ENCODE measurements at places on chromosomes 7 and 10. TPM values are rescaled to one million over a fixed set of nuclear protein-coding genes. Genes with fewer than 3 reads are reported as not detected.

DNA sequence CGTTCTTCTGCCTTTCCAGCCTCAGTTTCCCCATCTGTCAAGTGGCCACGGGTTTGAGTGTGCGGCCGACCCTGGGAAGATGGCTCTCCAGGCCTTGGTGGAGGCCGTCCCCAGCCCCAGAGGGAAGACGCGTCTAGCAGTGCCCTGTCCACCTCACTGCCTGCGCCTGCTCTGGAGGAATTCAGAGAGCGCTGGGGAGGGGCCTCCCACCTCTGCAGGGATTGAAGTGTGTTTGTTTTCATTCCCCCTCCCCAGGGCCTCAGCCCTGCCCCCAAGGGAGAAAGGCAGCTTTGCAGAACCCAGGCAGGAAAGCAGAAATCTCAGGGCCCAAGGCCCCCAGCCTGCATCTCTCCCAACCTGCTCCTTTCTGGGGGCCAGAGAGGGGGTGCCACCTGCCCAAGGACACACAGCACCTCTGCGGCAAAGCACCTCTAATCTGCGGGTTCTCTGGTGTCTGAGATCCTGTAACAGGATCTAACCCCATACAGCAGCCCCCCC lies 91.0 kb downstream of the MICALL2 start:
- H3K4me1 ChIP-seq = peaks cover 9% of the 10 kb centered on the region
- H3K4me3 ChIP-seq = peak overlapping the region; percentile 34
- no peak overlapping the region for H3K27ac ChIP-seq
- DNase-seq = peak; percentile 53
- no peaks in the 10 kb centered on the region for H3K36me3 ChIP-seq
- H3K27me3 ChIP-seq = peaks cover 82% of the 10 kb centered on the region

The GHITM gene
- 127 TPM for total RNA-seq

The RTKN2 gene
- total RNA-seq = 65.9 TPM

The ERVW-1 gene
- not detected for total RNA-seq

The ITPRIP gene
- 1.6 TPM for total RNA-seq

The PAPOLB gene
- total RNA-seq = not detected
